ENCODE measurements at places on chromosomes 6 and 20. TPM values are rescaled to one million over a fixed set of nuclear protein-coding genes. Genes with fewer than 3 reads are reported as not detected.

CLPSL2 gene
- not detected for total RNA-seq

COL9A3 gene
- total RNA-seq: 44.4 TPM

DOP1A gene
- total RNA-seq: 5.4 TPM

HTR1E gene
- total RNA-seq: not detected

XKR7 gene
- not detected for total RNA-seq

TP53TG5 gene
- not detected for total RNA-seq

ZSCAN23 gene
- total RNA-seq: 1.2 TPM

ENPP4 gene
- 0.39 TPM for total RNA-seq

LRRN4 gene
- total RNA-seq: 0.26 TPM

EYS gene
- total RNA-seq: not detected

ABHD16B gene
- not detected for total RNA-seq

TTK gene
- total RNA-seq: 22.0 TPM

EGFL8 gene
- 9.7 TPM for total RNA-seq

KIF25 gene
- total RNA-seq: 0.56 TPM

GJE1 gene
- not detected for total RNA-seq

SOX18 gene
- 0.13 TPM for total RNA-seq

SLC17A5 gene
- 21.2 TPM for total RNA-seq

CCN5 gene
- 5.0 TPM for total RNA-seq

ADTRP gene
- 0.26 TPM for total RNA-seq

PCMT1 gene
- 90.1 TPM for total RNA-seq

RUNX2 gene
- 12.8 TPM for total RNA-seq

TRDN gene
- total RNA-seq: not detected

SLC4A11 gene
- total RNA-seq: 0.72 TPM

SAMHD1 gene
- 25.1 TPM for total RNA-seq

GATA5 gene
- total RNA-seq: not detected

BIRC7 gene
- total RNA-seq: not detected

PRICKLE4 gene
- 1.6 TPM for total RNA-seq

NRN1 gene
- total RNA-seq: 0.13 TPM

SMOC2 gene
- not detected for total RNA-seq

LGSN gene
- total RNA-seq: not detected

TFAP2A gene
- not detected for total RNA-seq

FOXS1 gene
- total RNA-seq: 1.7 TPM

MAPK13 gene
- 5.7 TPM for total RNA-seq

OVOL2 gene
- 1.0 TPM for total RNA-seq

ARMC12 gene
- total RNA-seq: 3.9 TPM

GHRH gene
- total RNA-seq: not detected

KCNK16 gene
- total RNA-seq: not detected

HSPA12B gene
- 0.88 TPM for total RNA-seq
